Lower lobe of right lung (tissue), 2 donors: ENCODE measurements at places on chromosomes 3 and 15. TPM values are rescaled to one million over a fixed set of nuclear protein-coding genes. Genes with fewer than 3 reads are reported as not detected.

AGBL1 gene
- 12.0 TPM for total RNA-seq

NOX5 gene
- total RNA-seq, result not detected

SERPINI2 gene
- total RNA-seq, result 2.3 TPM

IL5RA gene
- total RNA-seq, result 5.6 TPM

PPP2R3A gene
- 9.0 TPM for total RNA-seq

MNS1 gene
- 2.3 TPM for total RNA-seq

SCG3 gene
- total RNA-seq, result 0.18 TPM

GPR156 gene
- 0.32 TPM for total RNA-seq

ROPN1 gene
- total RNA-seq, result not detected

WNT5A gene
- total RNA-seq, result 27.2 TPM

ANKRD34C gene
- not detected for total RNA-seq

SLC33A1 gene
- 33.9 TPM for total RNA-seq

CLDN1 gene
- 5.2 TPM for total RNA-seq

RPP25 gene
- 17.0 TPM for total RNA-seq

MESP1 gene
- total RNA-seq, result 0.53 TPM

ATP10A gene
- total RNA-seq, result 43.5 TPM

CLEC3B gene
- 217 TPM for total RNA-seq

ROBO2 gene
- total RNA-seq, result 11.8 TPM

STAC gene
- 51.4 TPM for total RNA-seq
